Stimulated activated CD4-positive, alpha-beta T cell treated with anti-CD3 and anti-CD28 coated beads, Interleukin-4, amount 100 ng/mL, for 1 hour (primary cell): ENCODE measurements at places on chromosomes 3 and 15.

DNA sequence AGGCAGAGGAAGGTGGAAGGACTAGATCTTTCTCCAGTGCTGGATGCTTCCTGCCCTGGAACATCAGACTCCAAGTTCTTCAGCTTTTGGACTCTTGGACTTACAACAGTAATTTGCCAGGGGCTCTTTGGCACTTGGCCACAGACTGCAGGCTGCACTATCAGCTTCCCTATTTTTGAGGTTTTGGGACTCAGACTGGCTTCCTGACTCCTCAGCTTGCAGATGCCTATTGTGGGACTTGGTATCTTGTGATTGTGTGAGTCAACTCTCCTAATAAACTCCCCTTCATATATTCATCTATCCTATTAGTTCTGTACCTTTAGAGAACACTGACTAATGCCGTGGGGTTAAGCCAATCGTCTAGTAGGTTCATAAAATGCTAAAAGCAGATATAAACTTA, 8.8 kb upstream of the B3GNT5 start:
- no peak for DNase-seq

- DNase-seq = no peak
Measured at GRCh38 chr3:159266779-159267178, 464.9 kb downstream of the MFSD1 start.

DNA sequence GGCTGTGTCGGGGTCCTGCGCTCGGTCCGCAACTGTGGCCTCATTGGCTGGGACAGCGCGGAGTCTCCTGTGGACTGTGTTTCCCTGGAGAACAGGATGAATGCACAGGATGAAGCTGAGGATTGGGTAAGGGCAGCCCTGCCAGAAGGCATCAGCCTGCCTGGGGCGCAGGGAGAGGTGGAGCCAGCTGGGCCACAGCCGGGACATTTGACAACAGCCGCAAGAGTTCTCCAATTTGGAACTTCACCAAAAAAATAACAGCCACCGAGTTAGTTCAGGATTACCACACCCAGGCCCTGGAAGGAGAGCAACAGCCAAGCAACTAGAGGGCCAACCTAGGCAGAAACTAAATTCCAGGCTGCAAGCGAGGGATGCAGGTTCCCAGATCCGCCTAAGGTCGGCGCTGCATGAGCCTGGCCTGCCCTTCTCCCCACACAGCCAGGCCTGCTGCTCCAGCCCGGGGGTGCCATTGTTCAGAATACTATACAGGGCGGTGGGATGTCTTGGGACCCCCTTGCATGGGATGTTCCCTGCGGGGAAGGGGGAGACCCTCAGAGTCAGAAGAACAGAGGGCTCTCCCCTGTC, 229.3 kb downstream of the OCA2 start:
- no peak for DNase-seq

DNA sequence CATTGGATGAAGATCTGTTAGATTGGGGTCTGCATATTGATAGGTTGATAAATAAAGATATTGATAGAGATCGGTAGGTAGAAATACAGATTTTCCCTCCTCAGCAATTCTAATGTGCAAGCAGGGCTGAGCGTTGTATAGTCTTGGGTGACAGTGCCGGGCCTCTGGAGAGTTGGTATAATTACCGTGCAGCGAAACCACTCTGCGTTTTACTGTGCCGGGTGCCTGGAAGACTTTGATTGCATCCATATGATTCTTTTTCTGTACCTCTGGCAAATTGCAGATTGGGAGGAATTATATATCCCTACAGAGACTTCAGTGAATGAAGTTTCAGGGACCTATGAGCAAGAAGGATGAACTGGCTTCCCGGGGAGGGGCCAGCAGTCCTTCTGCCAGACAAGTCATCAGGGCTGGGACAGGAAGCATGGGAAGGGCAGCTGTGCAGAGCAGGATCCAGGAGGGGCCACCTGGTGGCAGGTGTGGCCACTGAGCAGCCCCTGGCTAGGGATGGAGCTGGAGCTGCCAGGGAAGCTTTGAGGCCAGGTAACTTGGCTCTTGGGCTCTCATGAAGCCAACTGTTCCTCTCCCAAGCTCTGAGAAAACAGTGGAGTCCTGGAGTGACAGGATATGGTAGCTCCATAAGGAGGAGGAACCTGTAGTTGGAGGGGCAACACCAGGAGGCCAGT, 132.5 kb downstream of the APBA2 start:
- no peak for DNase-seq

- DNase-seq = peak; percentile 62
Measured at GRCh38 chr15:52021128-52021671, 2.2 kb downstream of the MAPK6 start.

DNA sequence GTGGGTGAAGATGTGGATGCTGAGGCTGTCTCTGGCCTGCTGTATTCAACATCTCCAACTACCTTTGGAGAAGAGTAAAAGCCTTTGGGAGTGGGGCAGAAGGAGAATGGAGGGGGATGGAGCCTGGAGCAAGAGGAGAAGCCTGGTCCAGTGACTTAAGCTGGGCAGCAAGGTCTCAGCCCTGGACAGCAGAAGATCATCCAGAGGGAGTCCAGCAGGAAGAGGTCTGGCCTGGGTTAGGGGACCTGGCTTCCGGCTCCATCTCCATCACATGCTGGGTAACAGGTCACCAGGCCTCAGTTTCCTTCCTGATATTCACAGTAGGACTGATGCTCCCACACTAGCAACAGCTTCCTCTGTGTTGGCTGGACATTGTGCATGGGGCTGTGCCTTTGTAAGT, 3.8 kb upstream of the ISL2 start:
- no peak for DNase-seq

DNA sequence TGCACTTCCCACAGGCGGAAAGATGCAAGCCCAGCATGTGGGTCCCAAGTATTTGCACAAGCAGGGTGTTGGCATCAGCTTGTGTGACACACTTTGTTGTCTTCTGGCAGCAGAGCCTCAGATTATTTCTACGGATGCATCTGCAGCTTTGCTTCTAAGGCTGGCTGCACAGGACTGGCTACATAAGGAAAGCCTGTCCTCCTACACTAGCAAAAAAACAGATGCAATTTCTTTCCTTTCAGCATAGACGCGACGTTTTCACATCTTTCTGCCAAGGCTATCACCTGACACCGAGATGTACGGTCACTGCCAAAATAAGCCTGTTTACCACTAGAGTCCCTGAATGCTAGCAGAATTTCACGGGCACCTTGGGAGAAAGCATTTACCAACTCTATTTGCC, 13.5 kb downstream of the MRPS11 start:
- no peak for DNase-seq

DNA sequence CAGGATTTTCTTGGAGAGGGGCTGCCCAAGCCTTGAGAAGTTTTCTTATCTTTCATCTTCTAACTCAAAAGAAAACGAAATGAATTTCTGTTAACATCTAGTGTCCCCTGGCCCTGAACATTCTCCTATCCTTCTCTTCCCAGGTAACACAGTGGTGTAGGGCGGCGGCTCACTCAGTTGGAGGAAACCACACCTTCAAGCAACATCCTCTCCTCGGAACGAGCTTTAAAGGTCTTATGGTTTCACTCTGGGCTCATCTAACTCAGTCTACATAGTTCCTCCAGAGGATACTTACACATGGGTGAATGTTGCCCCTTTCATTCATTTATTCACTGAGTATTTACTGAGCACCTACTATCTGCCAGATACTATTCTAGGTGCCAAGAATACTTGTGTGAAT, 31.0 kb upstream of the KLHL6 start:
- DNase-seq = no peak

DNA sequence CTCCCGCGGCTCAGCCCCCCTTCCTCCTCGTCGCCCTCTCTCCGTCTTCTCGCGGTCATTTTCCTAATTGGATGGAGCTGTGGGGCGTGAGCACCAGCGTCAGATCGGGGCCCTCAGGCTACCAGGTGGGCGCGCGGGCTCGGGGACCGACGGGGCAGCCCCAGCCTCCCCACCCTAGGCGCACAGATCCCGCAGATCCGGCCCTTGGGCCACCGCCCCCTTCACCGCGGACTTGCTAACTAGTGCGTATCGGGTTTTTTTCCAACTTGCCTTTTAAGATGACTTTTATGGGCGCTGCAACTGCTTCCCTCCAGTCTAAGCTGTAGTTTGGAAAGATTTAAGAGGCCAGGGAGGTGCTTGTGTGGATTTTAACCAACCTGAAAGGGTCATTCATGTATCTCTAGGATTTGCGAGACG, 1.3 kb downstream of the ZNF710 start:
- DNase-seq = peak; percentile 42

DNA sequence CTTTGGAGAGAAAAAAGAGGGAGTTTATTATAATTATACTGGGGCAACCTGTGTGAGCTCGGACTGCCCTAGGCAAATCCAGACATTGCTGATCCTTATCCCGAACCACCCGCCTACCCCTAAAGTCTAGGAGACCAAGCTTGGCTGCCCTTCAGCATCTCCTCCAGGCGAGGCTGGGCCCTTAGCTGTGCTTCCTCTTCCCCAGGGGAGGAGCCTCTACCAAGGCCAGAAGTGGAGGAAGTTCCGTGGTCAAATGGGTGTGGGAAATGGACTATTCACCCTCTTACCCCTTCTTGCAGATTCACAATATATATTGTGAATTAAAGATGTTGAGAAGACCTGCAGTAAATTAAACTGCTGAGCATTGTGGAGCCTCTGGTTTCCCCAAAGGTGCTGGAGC, 158.3 kb upstream of the HES1 start:
- no peak for DNase-seq

- no peak for DNase-seq
Measured at GRCh38 chr3:71568207-71568606, 15.3 kb downstream of the FOXP1 start.

DNA sequence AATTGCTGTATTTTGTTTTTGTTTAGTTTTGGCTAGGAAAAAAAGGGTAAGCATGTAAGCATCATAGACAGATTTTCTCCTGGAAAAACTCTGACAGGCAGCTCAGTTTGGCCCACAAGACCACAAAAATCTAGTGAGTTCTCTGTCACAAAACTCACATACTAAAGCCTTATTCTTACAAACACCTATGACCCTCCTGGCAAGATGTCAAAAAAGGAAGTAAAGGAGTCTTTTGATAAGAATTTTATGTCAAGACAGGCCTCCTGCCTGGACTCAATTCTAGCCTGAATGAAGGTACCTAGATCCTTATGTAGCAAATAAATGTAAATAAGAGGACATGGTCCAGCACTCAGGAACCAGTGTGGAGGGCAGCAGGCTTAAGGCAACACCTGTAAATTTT, 668.3 kb upstream of the ZNF385D start:
- no peak for DNase-seq

DNA sequence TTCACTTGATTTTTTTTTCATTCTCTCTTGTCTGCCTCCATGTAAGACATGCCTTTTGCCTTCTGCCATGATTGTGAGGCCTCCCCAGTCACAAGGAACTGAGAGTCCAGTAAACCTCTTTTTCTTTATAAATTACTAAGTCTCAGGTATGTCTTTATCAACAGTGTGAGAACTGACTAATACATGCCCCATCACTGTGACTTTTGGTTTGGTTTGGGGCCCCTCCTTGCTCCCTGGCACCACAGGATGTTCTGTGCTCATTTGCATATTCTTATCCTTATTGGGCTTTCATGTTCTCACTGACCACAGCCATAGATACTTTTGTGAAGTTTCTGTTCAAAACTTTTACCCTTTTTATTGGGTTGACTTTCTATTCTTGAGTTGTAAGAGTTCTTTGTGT, 3.8 kb upstream of the PRR20G start:
- DNase-seq = no peak

DNA sequence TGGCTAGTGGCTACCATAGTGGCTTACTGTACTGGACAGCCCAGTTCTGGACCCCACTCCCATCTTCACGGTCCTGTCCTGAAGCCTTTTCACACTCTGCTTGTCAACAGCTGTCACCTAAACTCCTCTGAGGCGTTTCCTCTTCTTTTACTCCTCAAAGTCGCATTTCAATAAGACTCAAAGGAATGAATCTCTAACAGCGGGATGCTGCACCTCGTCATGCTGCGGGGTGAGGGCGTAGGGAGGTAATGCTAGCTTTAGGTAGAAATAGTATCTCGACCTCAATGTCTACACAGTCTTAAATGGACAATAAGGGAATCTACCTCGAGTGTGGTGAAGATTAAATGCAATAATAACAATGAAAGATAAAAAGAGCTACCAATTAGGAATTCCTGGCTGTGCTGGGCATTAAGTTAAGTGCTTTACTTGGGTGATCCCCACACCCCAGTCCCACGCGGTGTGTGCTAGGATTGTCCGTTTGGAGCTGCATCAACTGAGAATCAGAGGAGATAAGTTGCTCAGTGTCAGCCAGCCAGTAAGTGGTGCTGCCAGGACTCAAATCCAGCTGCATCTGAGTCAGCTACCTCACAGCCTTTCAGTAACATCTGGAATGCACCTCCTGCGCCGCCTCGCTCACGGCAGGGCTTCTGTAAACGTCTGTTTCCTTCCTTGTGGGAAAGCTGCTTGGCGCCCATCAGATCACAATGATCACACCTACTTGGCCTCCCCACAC, 14.0 kb downstream of the PLA2G4D start:
- no peak for DNase-seq

DNA sequence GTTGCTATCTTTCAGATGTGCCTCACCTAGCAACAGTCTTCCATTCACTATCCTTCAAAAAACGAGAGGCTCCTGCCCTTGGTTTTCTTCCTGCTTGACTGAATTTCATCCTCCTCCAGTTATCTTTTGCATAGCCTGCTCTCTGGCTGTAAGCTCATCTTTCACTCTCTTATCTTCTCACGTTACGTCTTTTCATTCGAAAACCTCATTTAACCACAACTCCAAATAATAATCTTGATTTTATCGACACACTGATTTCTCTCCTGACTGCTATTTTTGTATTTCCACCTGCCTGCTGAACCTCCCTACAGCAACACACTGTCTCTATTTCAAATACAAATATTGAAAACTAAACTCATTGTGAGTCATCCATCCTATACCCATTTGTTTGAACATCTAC, 230.7 kb upstream of the TMC3 start:
- no peak for DNase-seq

GRCh38 chr15:93087825-93088199, 1.2 kb downstream of the RGMA start:
- peak; percentile 58 for DNase-seq

DNA sequence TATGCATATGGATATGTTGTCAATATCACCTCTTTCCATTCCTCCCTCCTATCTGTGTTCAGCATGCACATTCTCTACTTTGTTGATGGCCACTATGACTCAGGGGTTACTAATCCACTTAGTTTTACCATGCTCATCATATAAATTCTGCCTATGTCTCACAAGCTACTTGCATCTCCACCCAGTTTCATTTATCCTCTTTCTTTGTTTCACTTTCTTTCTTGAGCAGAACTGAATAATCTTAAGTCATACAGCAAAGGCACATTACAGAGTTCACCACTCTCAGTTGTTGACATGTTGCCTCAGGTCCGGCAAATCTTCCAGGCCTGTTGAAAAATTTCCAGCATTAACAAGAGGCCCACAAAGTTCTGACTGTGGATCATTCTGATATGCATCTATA, 71.5 kb downstream of the SSR3 start:
- no peak for DNase-seq

GRCh38 chr15:35720019-35720418, 174.1 kb upstream of the DPH6 start:
- no peak for DNase-seq

GRCh38 chr3:100100425-100100824, 13.9 kb downstream of the FILIP1L start:
- DNase-seq = no peak

GRCh38 chr3:62011666-62012065, 361.7 kb downstream of the FEZF2 start:
- no peak for DNase-seq
